DMS153 (cell line): ENCODE measurements at places on chromosomes 6 and 20.
A peak's percentile ranks its signal among the peaks of the same experiment; 100 is the strongest.

DNA sequence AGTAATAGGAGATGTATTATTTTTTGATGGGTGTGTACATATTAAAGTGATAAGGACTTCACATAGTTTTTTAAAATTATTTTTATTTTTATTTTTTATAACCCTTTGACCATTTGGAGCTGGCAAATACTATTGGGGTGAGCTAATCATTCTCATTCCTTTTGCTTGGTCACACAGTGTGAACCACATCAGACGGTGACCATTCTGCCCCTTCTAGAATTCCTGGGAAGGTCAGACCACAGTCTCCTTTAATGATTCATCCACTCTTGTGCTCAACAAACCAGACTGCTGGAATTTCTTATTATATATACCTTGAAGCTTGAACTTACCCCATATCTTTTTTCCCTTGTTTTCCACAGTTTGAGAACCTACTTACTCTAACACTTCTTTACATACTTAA, 23.9 kb upstream of the PRL start:
- no peak for DNase-seq

DNA sequence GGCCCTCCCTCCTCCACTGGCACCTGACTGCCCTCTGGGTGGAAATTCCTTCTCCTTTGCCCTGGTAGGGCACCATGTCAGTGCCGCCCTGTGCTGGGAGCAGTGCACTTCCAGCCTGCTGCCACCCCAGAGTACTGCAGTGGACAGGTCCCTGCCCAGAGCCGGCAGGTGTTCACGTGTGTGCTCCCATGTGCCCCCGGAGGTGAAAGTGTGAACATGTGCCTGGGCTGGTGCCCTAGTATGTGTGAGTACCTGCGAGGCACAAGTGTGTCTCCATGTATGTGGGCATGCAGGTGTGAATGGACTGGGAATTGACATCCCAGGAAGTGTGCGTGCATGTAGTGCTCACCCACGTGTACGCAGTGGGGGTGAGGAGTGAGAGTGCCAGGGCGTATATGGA, 29.4 kb downstream of the SDCBP2 start:
- peak; percentile 26 for DNase-seq

- no peak for DNase-seq
Observed at GRCh38 chr20:44830523-44830922, 20.2 kb upstream of the RIMS4 start.

DNA sequence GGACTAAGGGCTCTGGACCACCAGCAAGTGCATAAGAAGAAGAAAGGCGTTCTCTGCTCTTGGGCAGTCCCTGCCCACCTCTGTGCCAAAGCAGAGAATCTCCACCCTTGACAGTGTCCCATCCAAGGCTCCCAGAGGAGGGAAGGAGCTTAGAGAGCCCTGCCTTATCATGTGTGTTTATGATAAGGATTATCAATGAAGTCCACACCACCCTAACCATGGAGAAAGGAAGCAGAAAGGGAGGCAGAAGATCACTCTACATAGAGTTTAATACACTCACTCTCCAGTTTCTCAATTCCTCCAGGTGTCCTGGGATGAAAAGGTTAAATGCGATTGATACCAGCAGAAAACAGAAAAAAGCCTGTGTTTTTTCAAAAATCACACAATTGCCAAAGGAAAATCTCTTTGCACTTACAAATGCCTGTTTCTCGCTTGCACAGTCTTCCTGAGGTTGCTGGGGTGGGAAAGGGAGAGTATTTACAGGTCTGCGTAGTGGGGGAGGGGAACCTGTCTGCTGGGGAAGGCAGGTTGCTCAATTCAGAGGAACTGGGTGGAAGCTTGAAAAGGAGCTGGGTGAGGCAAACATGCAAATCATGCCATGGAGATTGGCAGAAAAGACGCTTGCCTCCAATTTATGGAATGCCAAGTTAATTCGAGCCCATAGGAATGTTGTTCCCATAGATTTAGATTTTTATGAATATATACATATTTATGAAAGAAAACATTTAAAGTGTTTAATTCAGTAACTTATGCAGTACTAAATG, 104.0 kb downstream of the EYA2 start:
- peak; percentile 28 for DNase-seq

DNA sequence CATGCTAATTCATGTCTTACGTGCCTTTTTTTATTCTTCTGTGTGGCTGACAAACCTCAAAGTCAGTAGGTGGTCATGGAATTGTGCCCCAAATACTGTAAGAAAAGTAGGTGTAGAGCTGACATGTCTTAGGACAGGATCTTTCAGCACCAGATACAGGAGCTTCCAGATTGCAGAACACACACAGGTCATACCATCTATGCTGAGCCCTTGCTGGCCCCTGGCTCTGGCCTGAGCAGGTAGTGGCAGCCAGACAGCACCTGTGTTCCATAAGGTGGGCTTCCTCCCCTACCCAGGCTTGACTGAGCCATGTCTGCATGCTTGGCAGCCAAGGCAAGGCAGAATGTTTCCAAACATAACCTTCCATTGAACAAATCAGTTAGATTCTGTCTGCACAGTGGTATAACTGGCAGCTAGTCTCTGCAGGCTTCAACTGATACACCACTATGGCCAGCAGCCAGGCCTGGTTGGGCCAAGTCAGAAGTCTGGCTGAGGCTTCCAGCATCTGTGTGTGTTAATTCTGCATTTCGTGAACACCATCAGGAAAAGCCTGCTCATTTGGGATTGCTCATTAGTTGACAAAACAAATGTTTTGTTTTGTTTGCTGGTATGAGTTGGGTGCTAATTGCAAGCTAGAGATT, 366.5 kb downstream of the FOXA2 start:
- DNase-seq, result no peak

GRCh38 chr6:126361832-126362440, 22.0 kb downstream of the CENPW start:
- no peak for DNase-seq

DNA sequence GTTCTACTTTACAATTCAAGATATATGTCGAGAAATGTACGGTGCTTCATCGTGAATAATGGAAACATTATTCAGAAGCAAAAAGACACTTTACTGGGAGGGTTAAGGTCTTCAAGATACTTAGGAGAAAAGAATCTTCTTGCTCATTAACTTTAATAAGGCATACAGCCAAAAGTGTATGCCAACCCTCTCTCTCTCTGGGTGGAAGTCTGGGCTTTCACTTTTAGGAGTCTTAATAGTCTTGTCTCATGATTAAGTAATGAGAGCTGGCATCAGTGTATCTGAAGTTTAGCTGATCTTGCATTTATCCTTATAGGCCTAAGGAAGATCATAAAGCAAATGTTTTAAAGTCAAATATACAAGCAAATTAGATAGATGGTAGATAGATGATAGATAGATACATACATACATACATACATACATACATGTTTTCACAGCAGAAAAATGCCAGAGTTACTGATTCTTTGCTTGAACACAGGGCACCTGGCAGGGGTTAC, 21.5 kb downstream of the OLIG3 start:
- DNase-seq, result no peak

GRCh38 chr6:90650041-90650940, 63.4 kb upstream of the MAP3K7 start:
- peak; percentile 73 for DNase-seq

DNA sequence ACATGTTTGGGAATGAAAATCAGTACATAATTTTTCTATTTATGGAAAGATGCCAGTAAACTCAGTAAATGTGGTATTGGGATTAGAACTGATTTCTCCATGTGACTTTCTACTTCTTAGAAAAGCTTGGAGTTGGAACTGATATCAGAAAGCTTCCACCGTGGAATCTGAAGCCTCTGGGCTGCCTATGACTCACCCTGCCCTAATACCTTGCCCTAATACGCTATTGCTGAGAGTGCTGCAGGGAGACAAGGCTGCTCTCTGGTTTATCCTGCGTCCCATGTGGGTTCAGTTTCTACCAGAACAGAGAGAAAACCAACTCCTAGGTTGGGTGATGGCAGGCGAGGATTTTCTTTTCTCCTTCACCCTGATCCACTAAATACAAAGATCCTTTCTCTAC, 3.3 kb upstream of the STMND1 start:
- DNase-seq, result no peak

- DNase-seq, result peak; percentile 30
Observed at GRCh38 chr6:144219056-144219685, 66.0 kb upstream of the UTRN start.

DNA sequence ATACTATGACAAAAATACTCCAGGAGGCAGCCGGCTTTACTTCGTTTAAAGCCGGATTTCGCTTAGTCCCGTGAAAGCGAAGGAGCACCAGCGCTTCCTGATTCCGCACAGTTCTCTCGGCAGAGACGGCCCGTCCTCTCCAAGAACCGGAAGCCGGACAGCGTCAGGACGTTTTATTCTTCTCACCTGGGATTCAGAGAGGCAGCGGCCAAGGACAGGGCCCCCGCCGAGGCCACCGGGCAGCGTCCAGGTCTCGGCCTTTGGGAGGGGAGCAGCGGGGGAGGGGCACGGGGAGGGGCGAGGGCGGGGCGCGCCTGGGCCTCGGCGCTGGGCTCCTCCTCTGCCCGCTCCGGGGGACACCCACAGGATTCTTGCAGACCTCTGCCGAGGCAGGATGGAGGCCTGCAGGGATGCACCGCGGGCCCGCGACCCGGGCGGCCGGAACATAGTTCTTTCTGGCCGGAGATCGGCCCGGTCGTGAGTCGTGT, 2.8 kb upstream of the DIDO1 start:
- no peak for DNase-seq

GRCh38 chr6:16909658-16910360, 148.5 kb upstream of the ATXN1 start:
- DNase-seq, result no peak

DNA sequence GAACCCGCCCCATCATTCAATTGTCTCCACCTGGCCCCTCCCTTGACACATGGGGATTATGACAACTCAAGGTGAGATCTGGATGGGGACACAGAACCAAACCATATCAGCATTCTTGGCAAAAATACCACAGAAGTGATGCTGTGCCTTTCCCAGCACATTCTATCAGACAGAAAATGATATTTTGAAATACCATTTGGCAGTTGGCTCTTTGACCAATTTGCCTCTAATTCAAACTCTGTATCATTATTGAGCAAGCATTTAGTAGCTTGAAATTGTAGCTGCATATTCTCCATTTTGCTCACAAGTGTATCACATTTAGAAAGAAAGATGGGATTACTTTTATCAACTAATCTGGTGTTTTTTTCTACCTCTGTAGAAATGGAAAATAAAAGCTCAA, 64.0 kb downstream of the PLCB1 start:
- DNase-seq, result no peak

DNA sequence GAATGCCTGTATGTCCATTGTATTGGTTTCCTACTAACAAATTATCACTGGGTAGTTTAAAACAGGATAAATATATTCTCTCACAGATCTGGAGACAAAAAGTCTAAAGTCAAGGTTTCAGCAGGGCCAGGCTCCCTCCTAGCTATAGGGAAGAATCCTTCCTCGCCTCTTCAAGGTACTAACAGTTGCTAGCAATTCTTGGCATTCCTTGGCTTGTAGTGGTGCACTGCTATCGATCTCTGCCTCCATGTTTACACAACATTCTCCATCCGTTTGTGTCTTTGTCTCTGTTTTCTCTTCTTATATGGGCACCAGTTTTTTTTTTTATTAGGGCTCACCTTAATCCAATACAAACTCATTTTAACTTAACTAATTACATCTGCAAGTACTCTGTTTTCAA, 48.9 kb downstream of the OR2B6 start:
- DNase-seq, result no peak

DNA sequence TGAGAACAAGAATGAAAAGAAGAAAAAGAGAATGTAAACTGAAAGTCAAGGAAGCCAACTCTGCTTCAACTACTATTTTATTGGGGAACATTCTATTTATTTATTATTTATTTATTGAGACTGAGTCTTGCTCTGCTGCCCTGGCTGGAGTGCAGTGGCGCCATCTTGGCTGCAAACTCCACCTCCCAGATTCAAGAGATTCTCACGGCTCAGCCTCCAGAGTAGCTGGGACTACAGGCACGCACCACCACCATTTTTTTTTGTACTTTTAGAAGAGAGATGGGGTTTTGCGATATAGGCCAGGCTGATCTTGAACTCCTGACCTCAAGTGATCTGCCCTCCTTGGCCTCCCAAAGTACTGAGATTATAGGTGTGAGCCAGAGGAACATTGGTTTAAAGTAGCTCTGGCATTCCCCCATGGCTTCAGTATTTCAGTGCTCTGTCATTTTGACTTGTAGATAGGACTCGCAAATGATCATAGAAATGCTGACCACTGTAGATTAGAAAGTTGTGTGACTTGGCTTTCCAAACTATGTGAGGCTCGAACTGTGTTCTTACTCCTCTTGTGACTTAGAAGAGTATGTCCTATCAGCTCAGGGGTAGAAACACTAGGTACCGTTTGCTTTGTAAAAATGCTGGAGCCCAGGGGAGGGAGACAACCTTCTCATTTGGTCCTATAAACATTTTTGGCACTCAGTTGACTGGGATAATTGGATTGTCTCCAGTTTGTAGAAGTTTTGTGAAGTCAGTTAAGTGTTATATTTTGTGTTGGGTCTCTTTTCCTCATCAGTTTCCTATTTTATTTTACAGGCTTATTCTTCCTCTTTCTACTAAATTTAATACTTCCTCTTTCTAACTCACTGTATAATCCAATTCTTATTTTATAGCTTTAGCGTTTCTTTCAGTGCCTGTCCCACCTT, 544.9 kb upstream of the CITED2 start:
- DNase-seq, result no peak

DNA sequence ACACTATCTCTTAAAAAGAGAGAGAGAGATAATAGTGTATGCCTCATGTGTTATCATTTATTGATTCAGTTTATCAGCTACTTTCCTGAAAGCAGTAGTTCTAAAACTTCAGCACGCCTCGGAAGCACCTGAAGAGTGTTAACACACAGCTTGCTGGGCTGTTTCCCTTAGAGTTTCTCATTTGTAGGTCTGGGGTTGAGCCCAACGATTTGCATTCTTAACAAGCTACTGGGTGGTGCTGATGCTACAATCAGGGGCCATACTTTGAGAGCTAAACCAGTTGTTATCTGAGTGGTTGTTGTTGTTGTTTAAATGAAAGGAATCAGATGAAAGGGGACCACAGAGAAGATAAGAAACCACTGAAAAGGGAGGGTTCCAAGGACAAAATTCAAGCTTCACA, 32.6 kb downstream of the SIM1 start:
- DNase-seq, result no peak

DNA sequence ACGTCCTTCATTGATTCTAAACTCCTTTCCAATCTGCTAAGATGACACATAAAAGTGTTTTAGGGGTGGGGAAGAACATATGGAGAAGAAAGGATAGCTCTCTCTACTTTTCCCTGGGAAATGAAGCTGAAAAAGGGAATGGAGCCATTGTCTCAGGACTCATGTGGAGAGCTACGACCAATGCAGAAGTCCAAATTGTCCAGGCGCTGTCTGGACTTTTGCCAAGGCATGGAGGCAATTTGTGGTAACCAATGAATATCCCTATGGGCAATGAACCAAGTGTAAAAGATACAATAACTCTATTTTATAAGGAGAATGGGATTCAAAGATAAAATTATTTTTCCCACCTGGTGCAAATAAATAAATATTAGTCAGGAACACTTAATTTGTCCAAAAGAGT, 16.1 kb downstream of the FBXL4 start:
- DNase-seq, result no peak

GRCh38 chr6:127630800-127631199, 53.8 kb downstream of the C6orf58 start:
- no peak for DNase-seq
